Stimulated activated CD4-positive, alpha-beta T cell treated with anti-CD3 and anti-CD28 coated beads, Interleukin-4, amount 100 ng/mL, for 4 hours (primary cell): ENCODE measurements at places on chromosomes 3 and 15.

DNA sequence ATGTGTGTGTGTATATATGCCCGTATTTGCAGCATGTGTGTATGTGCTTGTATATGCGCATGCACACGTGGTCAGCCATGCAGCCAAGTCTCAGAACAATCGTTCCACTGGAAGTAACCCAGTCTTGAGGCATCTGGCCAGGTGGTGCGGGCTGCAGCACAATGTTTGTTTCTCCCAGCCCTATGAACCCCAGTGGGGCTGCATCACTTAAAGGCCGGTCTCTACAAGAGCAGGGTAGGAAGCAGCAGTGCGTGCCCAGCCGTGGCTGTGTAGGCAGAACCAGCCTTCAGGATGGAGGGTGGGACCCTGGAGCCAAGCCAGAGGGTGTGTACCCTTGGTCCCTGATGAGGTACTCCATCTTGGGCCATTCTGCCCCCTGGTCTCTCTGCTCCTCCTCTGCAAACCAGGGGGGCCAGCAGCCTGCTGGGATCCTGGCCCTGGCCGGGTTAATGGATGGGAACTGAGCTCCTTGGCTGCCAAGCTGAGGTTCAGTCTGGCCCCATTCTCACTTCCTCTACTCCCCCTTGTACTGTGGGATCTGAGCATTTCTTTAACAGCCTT is 11.8 kb downstream of the KLF13 start:
- no peak for DNase-seq

DNA sequence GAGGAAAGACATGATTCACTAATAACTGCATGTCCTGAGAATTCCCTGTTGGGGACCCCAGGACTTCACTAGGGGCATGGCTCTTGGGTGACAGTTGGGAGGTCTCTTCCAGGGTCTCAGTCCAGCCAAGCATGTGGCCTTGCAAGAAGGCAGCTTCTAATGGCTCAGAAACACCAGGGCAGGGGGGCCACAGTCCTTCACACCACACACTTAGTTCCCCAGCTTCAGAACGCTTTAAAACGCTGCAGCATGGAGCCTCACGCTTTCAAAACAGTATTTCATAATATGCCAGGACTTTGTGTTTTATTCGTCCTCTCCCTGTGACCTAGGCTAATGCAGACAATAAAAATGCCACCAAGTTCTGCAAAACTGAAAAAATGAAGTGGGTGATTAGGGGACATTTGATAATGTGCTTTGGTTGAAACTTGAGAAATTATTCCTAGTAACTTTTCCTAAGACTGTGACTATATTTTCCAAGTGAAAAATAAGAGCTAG is 48.4 kb upstream of the LIMD1 start:
- DNase-seq, result no peak

DNA sequence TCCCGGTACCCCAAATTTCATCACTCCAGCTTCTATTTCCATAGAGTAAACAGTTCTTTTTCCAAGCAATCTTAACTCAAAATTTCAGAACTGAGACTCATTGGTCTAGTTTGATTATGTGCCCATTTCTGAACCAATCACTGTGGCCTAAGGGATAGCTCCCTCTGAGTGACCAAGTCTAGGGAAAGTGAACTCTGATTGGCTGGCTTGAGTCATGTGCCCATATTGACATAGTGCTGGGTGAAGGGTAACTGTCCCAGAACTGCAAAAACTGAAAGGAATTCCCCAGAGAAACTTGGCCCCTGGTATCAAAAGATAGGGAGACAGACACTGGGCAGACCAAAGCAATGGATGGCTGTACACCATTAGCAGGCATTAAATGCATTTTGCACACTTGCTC is 171.2 kb upstream of the WNT5A start:
- DNase-seq, result no peak

DNA sequence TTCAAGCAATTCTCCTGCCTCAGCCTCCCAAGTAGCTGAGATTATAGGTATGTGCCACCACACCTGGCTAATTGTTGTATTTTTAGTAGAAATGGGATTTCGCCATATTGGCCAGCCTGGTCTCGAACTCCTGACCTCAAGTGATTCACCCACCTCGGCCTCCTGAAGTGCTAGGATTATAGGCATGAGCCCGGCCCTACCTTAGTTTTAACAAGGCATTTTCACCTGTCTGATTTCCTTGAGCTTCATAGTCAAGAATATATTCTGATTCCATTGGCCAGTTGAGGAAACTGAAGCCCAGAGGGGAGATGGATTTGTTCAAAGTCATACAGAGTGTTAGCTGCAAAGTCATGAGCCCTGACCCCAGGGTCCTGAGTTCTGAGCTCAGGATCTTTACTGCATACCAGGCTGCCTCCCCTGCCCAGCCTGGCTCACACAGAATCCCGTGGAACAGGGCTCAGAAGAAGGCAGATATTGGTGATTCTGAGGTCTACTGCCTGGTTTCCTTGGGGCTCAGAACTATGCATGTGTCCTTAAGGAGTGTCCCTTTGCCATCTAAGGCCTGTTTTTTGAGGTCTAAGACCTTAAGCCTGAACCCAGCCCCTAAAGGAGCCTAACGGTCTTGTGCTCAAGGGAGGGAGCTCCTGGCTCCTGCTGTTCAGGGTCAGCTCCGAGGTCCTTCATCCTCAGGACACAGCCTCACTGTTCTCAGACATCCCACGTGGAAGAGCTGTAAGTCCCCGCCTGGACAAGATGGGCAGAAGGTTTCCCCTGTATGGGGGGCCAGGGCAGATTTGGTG is 134.4 kb downstream of the SMAD6 start:
- no peak for DNase-seq

GRCh38 chr3:183378951-183379350 is 49.5 kb downstream of the MCF2L2 start:
- no peak for DNase-seq

GRCh38 chr15:31484986-31485385 is 158.4 kb downstream of the KLF13 start:
- no peak for DNase-seq

DNA sequence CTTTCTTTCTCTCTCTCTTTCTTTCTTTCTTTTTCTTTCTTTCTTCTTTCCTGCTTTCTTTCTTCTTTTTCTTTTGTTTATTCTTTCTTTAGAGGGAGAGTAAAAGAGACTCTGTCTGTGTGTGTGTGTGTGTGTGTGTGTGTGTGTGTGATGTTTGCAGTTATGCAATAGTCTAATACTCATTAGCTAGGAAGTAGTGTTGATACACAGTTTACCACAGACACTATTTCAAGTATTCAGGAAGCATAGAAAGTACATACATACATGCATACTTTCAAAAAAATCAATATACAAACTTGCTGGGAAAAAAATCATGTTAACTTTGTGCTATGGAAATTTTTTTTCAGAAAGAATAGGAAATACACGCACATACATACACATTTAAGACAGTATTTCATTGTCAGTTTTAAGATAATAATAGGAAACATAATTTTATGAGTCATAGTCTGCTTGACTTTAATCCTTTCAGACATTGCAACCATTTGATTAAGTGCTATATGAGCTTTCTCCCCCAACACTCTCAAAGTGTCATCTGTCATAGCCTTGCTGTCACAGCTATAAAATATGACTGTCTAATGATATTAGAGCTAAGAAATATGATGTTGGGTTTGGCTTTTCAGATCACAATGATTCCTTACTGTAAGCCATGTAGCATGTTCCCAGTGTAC is 74.9 kb upstream of the EPHA3 start:
- DNase-seq, result no peak

GRCh38 chr15:91022832-91023129 is 387 bp upstream of the VPS33B start:
- DNase-seq, result no peak

- DNase-seq, result no peak
Observed at GRCh38 chr3:69309814-69310213, 76.1 kb downstream of the FRMD4B start.

DNA sequence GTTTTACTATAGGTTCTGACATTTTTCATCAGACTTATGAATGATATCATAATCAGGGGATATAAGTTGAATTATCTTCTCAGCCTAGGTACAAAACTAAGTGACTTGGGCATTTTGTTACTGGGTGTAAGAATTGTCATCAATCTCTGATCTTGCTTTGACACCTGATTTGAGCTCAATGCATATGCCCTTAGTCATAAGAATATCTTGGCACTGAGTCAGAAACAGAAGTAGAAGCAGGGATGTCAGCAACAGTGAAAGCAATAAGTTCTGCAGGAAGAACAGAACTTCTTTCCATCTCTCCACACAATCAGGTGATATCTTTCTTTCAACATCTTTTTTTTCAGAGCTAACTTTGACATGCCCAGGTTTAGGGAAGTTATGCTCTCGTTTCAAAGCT is 14.6 kb downstream of the SLITRK3 start:
- no peak for DNase-seq

GRCh38 chr3:55565521-55565920 is 78.4 kb upstream of the WNT5A start:
- DNase-seq, result no peak
